NCI-H2081 treated with DMSO at 0.1 percent for 48 hours (cell line): ENCODE measurements at places on chromosomes 3 and 15.

DNA sequence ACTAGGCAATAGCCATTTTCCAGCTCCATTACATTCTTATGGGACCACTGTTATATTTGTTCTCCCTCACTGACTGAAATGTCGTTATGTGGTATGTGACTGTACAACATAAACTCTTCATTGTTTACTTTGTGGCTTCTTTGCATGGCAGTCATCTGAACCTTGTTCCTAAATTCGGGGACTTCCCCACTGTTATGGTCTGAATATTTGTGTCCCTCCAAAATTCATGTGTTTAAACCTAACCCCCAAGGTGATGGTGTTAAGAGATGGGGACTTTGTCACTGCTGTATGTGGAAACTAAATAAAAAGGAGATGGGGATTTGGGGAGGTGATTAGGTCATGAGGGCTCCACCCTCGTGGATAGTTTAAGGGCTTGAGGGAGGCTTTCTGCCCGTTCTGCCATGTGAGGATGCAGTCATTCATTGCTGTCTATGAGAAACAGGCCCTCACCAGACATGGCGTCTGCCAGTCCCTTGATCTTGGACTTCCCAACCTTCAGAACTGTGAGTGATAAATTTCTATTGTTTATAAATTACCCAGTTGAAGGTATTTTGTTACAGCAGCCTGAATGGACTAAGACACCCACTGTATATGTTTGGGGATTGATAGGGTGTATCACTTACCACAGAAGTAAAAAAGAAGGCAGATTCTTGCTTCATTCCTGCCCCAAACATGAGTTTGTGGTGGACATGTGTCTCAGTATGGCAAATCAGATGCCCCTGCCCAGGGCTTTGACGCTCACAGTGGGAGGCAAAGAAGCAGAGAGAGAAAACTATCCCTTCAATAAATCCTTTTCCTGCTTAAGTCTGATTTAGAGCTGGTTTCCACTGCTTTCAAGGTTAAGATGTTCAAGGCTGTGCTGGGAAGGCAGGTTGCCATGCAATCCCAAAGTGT lies 138.0 kb upstream of the UBE2E1 start:
- DNase-seq, result no peak

GRCh38 chr3:48189321-48189720 lies 1.1 kb upstream of the CDC25A start:
- DNase-seq, result no peak

DNA sequence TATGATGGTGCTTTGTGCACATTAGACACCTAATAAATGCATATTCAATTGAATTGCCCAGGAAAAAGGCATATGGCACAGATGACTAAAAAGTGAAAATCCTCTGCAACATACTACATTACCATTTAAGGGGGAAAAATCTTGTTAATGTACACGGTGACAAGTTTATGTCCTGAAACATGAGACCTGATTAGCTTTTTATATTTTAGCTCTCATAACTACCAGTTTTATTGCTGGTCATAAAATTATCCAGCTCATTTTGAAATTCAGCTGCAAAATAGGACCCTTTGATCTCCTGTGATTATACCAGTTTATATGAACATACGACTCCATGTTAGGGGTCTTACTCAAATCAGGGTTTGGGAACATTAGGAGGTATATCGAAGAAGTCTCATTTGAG lies 684.6 kb upstream of the CCDC54 start:
- DNase-seq, result no peak

DNA sequence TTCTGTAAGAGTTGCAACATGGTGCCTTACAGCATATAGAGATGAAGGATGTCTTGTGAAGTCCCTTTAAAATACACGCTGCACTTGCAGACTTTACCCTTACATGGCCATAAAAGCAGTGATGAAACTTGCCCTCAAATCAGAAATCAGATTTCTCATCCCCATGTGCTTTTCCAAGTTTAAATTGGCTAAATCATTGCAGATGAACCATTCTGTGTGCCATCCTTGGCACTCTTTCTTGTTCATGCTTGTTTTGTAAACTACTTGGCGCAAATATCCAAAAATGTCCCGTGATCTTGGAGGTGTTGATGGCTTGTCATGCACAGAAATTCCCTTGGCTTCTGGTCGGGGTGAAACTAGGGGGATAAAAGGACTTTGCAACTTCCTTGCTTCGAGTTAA lies 135.7 kb downstream of the LRIG1 start:
- no peak for DNase-seq

- no peak for DNase-seq
These were observed 87.5 kb downstream of the CORO2B start for GRCh38 chr15:68666120-68666811.

DNA sequence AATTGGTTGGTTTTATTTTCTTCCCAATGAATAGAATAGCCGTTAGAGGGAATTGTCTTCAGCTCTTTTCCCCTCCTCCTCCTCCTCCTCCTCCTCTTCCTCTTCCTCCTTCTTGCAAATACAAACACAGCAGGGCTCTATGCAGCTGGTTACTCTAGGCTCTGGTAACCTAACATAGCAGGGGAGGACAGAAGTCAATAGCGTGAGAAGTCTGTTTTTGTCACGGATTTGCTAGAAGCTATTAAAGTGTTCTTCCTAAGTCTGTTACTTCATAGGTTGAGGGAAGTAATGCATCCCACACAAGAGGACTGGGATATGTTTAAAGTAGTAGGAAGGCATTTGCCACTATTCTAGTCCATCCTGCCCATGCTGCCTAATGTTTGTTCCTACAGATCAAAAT lies 374.7 kb upstream of the TPRG1 start:
- no peak for DNase-seq

DNA sequence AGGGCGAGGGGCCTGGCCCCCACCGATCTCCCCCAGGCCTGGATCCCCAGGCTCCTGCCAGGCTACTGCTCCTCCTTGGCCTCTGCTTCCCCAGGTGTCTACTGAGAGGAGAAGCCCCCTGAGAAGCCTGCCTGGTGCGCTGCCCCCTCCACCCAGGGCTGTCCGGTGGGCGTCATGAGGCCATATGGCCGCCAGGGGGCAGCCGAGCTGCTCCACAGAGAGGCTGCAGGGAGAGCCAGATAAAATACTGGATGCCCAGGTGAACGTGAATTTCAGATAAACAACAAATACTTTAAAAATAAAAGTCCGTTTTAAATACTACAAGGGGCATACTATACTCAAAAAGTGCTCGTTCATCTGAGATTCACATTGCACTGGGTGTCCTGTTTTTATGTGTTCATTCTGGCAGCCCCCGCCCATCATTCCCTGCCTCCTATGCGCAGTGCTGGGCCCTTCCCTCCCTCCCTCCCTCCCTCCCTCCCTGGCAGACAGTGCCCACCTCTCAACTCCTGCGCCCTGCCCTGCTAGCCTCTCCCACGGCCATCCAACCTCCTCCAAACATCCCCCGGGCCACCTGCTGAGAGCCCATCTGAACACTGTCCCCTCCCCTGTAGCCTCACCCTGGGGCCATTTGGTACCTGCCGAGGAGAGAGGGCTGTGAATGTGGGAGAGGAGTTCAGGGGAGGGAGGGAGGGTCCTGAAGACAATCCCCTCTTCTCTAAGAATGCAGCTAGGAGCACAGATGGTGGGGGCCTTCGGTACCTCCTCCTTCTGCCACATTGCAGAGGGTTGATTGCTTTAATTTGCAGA lies 29.6 kb downstream of the PSTPIP1 start:
- no peak for DNase-seq

- no peak for DNase-seq
These were observed 202.7 kb downstream of the CGGBP1 start for GRCh38 chr3:87856126-87856525.

- DNase-seq, result no peak
These were observed 500.4 kb downstream of the SHQ1 start for GRCh38 chr3:72347819-72348319.

DNA sequence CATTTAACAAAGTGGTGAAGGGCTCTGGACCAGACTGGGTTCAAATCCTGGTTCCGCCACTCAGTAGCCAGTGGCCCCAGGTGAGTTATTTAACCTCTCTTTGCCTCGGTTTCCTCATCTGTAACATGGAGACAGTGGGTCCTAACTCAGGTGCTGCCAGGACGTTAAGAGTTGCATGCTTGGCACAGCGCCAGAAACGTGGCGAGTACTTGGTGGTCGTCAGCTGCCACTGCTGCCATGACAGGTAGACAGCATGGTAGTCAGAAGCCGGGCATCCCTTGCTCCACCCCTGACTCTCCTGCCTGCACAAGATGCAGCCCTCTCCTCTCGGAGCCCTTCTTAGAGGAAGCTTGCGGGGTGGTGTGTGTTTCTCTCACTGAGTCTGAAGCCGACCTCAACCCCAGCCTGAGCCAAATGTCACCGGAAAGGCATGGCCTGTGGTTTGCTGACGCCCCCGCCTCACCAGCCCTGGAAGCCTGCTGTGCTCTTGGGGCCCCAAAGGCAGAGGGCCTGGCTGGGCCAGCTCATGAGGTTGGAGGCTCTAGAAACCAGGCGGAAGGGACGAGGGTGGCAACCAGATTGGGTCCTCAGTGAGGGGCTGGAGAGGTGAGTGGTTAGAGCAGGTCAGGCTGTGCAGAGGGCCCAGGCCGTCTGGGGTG lies 160.8 kb upstream of the TLE3 start:
- no peak for DNase-seq

DNA sequence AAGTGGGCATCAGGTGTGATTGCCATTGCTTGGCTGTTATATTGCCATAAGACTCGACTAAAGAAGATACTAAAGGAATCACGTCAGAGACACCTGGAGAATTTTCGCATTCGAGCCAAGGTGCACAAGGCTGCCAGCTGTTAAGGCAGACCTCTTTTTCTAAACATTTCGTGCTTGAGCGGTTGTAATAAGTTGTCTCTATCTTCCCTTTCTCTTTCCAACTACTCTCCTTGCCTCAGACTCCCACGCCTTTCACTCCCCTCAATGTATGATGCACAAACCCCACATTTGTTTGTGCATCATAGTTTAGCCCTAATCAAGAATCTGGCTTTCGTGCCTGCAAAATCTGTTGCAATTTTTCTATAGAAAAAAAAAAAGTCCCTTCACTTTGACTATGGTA lies 118.0 kb downstream of the IQCH start:
- DNase-seq, result no peak

GRCh38 chr3:33034601-33035000 lies 62.3 kb downstream of the GLB1 start:
- no peak for DNase-seq

GRCh38 chr3:57128826-57129667 lies 36.1 kb downstream of the IL17RD start:
- no peak for DNase-seq

GRCh38 chr15:26661748-26662147 lies 111.1 kb downstream of the GABRB3 start:
- DNase-seq, result no peak

DNA sequence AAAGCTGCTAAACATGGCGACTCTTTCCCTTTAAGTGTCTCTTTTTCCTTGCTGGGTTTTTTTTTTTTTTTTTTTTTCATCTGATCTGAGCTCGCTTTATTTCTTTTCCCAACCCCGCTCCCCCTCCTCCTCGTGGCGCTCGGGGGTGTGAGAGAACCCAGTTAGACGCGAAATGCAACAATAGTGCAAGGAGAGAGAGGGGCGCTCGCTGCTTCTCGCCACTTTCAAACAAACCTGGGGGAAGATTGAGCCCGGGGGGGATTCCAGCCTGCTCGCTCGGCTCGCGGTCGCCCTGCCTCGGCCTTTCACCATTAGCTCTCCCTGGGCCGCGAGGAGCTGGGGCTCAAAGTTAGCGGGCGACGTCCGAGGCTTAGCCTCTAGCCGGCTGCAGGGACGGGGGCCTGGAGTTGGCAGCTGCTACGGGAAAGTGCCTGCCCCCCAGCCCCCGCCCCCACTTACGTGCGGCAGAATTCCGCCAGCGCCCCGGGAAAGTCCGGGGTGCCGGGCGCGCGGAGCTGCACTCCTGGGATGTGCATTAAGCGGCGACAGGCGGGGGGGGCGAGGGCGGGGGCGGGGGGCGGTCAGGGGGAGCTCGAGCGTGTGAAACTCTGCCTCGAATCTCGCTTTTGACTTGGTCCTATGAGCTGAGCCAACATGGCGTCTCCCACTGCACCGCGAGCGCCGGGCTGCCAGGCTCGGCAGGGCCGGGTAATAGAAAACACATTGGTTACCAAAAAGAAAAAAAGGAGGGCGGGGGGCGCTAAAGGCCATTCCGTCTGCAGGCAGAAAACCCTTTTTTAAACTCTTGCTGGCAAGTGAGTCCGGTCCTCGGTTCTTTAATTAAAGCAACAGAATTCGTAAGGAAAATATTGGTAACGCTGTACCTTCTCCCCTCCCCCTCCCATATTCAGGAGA lies 10.4 kb downstream of the NR2F2 start:
- DNase-seq, result no peak

DNA sequence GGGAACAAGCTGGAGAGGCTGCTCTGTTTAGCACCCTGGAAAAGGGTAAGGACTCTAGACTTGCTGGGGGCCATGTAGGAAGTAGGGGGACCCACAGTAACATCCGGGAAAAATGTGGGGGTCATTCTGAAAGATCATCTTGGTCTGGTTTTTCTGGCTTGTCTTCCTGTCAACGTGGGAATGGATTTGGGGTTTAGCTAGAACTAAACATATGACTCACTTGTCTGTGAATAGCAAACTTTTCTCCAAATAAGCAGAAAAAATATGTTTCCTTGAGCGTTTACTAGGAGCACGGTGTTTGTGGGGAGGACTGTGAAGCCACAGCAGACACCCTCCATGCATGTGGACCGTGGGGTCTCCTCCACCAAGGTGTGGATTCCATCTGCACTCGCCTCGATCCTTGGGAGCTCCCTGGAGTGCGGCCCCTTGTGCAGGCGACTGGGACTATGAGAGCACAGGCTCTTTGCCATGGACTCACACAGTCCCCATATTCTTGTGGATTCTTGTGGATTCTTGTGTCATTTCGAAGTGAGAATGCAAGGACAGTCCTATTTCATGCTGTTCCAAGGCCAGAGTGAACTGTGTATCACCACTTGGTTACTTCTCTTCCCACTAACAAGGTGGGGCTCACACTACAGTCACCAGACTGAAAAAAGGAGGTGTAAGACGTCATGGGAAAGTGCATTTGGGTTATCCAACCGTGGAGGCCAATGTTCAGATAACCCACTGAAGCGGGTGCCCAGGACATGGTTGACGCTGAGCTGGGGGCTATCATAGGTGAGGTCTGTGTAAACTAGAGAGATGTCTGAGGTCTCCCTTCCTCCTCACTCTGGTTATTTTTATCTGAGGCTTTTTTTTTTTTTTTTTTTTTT lies 25.5 kb downstream of the PGPEP1L start:
- DNase-seq, result no peak

DNA sequence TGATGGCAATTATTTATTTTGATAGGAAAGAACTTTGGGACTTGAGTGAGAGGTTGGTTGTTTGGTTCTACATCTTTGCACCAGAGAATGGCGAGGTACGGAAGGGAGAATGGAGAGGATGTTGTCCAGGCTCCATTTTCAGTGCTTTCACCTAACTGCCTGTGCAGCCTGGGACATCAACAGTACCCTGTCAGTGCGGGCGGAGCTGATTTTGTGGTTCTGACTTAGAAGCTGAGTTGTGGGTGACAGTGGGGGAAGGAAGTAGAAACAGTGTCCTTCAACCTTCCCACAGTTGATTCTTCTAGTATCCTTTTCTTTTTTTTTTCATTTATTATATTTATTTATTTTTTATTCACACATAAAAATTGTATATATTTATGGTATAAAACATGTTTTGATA lies 95.3 kb downstream of the TIGIT start:
- no peak for DNase-seq

GRCh38 chr3:179088306-179088705 lies 16.7 kb upstream of the ZMAT3 start:
- DNase-seq, result no peak

GRCh38 chr3:13009132-13009945 lies 63.9 kb downstream of the IQSEC1 start:
- no peak for DNase-seq

GRCh38 chr15:41231422-41232226 lies 556 bp downstream of the CHP1 start:
- no peak for DNase-seq

GRCh38 chr3:187678726-187679268 lies 8.6 kb upstream of the SST start:
- no peak for DNase-seq
